ENCODE measurements at places on chromosomes 12 and 14.
A peak's percentile ranks its signal among the peaks of the same experiment; 100 is the strongest.

GRCh38 chr14:38090506-38090905 lies 117.2 kb upstream of the SSTR1 start:
- no peak for DNase-seq

GRCh38 chr12:38783304-38783703 lies 122.1 kb downstream of the CPNE8 start:
- no peak for DNase-seq

DNA sequence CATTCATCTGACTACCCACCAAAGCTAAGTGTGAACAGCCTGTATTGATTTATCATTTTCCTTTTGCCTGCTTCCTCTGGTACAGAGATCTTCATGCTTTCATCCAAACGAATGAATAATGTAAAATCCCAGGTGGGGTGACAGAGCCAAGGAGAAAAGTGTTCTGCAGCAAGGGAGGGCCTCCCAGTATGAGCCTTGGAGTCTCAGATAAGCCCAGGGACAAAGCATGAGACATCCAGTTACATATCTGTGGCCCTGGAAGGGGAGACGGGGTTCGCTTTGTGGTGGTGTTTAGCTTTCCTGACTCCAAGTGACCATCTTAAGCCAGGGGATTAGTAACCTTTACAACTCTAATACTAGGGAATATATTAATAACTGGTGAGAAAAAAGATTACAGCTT lies 177.1 kb downstream of the ETV6 start:
- DNase-seq, result no peak

DNA sequence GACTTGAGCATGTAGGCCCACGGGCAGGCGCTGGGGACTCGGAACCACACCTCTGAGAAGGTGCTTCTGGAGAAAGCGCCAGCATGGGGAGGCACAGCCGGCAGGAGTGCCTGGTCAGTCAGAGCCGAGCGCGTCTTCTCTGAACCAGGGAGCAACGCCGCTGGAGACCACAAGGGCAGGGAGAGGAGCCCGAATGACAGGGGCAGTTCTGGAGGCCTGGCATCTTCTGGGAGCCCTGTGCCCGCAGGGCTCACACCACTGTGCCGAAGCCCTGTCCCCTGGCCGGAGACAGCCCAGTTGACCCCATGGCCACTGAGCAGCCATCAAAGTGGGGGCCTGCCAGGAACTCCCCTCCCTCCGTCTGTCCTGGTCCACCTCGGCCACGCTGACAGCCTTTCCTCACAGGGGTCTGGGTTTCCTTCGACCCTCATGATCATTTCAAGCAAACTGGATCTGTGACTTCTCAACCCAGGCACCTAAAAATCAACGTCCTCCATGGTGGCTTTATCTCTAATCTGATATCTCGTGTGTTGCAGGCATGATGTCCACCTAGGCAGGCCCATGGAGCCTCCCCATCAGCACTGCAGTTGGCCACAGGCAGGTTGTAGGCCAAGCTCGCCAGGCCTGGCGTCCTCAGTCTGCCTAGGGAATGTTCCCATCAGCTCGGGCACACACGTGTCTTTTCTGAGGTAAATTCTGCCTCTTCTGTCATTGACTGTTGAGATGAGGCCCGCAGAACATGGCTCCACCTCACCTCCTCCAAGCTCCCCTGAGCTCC lies 299.3 kb upstream of the RTL1 start:
- DNase-seq, result no peak

DNA sequence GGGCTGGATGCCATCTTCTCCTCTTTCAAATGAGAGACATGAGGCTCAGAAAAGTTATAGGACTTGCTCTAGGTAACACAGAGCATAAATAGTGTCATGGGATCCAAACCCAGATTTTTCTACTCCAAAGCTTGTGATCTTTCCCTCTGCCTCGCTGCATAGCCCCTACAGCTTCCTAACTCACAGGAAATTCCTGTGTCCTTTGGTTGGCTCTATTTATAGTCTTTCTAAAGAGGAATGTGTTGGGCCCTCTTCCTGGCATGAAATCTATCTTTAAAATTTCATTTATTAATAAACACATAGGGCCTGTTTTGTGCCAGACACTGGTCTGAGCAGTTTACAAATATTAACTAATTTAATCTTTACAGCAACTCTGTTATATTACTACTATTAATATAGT lies 9.8 kb upstream of the KCNA5 start:
- peak; percentile 31 for DNase-seq

DNA sequence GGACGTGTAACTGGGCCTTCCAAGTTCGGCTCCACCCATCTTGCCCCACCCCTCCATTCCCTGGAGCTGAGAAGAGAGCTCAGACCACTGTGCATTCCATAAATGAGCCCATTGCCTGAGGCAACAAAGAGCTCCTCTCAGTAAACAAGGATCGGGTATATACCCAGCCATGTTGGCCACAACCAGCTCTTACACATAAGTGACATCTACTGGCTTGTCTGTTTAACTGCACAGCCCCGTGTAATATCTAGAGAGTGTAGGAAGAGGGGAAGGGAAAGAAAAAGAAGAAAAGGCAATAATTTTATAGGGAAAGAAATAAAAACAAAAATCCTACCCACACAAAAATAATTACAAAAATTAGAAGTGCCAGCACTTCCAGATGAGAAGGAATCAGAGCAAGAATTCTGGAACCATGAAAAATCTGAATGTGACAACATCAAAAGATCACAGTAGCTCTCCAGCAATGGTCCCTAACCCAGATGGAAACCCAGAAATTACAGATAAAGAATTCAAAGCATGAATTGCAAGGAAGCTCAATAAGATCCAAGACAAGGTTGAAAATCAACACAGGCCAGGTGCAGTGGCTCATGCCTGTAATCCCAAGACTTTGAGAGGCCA lies 308.1 kb downstream of the RPAP3 start:
- DNase-seq, result peak; percentile 65

GRCh38 chr12:106984588-106985137 lies 2.3 kb downstream of the MTERF2 start:
- no peak for DNase-seq

DNA sequence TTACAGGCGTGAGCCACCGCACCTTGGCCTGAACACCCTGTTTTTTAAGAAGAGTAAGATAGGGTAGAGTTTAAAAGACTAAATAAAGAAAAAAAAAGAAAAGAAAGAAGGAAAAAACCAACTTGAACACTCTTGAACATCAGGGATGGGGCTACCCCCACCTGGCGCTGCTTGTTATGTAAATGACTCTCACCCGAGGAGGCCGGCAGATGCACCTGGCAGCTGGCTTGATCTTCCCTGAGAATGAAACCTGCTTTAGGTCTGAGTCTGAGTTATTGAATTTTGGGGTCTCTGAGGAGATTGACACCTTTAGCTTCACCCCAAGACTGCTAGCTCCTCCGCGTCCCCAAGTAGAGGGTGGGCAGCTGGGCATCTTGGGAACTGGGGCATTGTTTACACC lies 15.5 kb upstream of the MEG3 start:
- DNase-seq, result no peak

- DNase-seq, result no peak
These were observed 618 bp upstream of the AQP6 start for GRCh38 chr12:49972129-49972528.

DNA sequence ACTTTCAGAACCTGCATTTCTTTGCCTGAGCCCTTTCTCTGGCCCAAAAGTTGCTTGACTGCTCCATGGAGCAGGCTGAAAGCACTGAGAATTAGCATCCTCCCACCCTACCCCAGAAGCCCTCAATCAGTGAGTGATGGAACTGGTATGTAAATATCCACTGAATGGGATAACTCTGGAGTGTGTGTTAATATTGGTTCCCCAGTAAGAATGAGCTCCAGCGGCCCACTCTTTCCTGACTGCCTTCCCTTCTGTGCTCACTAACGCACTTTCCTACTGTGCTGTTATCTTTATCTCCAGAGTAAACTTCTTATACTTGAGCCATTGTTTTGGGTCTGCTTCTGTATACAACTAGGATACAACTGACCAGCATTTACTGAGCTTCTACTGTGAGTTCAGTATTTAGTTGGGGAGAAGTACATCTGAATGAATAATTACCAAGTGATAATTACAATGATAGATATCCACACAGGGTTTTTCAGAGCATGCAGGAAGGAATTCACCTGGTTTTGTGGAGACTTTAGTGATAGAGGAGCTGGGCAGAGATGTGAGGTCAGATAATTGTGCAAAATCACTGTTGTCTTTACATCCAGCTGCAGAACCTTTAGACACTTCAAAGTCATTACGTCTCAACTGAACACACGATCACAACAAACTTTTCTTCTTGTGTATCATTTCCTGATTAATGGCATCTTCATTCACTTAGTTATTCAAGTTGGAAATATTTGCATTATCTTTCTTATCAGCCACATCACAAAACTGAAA lies 149.2 kb upstream of the BTG1 start:
- peak; percentile 39 for DNase-seq

- DNase-seq, result no peak
These were observed 112.8 kb downstream of the CAPZA3 start for GRCh38 chr12:18850752-18851151.

DNA sequence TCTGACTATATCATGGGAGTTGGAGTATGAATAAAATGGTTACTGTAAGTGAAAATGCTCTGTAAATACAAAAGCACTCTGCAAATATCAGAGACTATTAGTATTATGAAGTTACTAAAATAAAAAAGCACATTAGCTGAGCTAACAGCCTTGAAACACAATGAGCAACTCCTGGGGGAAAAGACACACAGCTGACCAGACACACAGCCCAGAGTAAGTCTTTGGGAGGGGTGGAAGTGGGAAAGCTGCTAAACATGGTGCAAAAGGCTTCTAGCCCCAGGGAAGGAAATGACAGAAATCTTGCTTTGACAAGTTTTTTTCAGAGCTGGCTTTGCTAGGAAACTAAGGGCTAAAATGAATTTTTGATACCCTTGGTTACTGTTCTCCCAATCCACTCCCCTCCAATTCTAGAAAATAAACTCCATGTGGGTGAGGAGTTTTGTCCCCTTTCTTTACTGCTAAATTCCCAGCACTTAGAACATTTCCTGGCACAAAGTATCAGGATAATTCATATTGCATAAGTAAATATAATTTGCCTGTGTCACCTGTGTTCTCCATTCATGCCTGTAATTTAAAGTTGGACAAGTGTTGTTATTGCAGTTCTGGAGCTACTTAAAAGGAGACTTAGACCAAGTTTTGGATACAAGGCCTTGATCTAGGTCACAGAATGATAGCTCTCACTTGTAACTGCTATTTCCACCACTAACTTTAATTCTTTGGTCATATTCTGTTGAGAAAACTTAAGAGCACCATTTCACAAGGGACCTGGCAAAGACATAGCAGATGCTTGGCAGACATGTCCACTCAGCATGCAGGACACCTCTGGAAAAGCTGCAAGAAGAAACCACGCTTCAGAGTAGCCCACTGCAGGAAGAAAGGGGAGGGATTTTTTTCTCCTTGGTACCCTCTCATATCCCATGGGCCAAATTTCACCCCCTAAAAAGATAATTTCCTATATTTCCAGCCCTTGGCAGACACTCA lies 19.0 kb upstream of the RAB3IP start:
- DNase-seq, result no peak

DNA sequence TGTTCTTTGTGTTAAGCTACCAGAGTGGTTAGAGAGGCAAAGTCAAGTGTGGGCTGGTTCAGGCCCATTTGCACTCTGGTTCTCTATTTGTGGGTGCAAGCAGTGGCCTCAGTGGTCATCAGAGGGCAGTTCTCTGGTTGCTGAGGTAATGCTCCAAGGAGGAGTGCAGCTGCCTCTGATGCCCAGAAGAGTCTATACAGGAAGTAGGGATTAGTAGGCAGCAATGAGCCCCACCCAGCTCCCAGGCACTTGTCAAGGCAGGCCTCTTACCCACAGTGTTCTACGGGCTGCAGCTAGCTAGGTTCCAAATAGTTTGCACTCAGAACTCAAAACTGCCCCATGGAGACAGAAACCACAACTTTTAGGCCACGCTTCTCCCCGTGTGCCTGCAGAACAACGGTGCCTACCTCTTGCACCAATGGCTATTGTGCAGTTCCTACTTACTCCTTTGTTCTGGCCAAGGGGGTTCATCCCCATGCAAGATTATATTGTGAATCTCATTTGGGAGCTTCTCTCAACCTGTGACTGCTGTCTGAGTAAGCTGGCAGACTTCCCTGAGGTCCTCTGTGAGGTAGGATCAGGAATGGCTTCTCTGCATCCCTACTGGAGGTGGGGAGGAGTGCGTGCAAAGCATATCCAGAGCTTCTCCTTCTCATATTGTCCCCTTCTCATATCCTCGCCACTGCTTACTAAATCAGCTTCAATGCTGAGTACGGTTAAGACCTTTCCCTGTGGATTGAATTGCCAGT lies 410.3 kb upstream of the LMO3 start:
- no peak for DNase-seq

DNA sequence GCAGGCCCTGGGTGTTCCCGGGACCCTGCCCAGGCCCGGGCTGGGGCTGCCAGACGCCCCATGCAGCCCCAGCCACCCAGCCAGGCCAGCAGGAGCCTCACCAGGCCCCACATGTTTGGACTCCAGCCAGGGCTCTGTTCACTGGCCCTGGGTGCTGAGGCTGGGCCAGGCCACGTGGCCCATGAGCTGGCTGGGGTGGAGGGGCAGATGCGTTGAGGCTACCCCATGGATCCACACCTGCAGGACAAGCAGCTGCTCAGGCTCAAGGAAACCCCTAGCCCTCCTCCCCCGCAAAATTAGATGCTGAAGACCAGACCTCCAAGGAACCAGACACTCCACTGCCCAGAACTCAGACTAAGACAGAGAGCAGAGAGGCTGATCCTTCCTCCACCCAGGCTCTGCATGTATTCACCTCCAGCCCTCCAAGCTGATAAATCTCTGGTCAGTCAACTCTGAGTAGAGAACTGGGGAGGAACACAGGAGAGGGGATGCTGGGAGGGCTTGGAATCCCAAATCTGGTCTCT lies 1.6 kb downstream of the CDH24 start:
- DNase-seq, result no peak

- DNase-seq, result no peak
These were observed 312.4 kb upstream of the RTL1 start for GRCh38 chr14:101215927-101216326.

DNA sequence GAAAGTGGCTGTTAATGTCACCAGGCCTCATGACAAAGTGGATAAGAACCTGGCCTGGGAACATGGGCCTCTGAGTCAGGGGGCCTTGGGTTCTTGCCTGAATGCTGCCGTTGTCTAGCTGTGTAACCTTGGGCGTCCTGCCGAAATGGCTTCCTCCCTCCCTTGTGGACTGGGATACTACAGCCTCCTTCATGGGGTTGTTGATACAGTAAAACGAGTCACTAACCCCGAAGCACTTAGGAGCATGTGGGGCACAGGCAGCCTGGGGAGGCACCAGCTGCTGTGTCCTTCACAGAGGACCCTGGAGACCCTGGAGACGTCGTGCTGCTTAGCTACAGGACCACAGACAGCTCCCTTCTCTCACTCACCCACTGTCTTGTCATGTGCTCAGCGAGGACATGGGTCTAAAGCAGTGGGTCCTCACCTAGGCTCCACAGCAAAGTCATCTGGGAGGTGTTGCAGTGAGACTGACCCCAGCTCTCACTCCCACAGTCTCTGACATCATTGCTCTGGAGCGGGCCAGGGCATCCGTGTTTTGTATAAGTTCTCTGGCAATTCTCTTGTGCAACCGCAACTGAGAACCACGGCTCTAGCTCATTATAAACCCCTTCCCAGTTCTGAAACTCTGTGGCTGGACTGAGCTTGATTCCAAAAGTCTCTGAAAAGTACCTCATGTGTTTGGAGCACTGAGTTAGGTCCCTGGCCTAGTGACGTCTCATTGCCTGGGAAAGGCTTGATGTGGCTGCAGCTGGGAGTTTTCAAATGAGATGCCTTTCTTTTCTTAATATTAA lies 42.1 kb downstream of the SERPINA3 start:
- DNase-seq, result no peak

- no peak for DNase-seq
These were observed 160.1 kb downstream of the KTN1 start for GRCh38 chr14:55739967-55740648.
